ENCODE measurements at places on chromosomes 5 and 9.

DNA sequence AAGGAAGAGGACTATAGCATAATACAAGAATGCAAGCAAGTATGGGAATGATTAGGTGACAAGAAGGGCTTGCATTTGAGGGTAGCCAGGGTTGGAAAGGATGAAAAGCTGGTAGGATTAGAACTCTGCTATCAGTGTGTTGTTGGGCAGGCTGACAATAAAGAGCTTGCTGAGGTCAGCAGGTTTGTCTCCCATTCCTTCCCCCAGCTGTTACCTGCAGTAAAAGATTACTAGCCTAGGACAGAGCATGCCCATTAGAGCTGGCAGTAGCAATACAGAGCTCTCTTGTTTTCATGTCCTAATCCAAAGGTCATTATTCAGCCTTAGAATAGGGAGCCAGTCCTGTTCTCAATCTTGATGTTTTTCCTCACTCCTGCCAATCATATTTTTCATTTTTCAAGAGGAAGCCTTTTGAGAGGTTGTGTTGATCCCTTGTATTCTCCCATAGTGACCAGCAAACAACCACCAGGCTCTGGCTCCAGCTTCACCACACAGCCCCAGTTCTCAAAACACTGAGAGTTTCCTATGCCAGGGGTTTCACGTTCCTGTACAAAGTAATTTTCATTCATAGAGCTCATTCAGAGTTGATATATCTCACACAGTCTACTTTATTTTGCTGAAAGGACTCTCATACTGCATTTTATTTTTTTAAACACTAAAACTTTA, 71.7 kb downstream of the OR2K2 start:
- no peak for DNase-seq

DNA sequence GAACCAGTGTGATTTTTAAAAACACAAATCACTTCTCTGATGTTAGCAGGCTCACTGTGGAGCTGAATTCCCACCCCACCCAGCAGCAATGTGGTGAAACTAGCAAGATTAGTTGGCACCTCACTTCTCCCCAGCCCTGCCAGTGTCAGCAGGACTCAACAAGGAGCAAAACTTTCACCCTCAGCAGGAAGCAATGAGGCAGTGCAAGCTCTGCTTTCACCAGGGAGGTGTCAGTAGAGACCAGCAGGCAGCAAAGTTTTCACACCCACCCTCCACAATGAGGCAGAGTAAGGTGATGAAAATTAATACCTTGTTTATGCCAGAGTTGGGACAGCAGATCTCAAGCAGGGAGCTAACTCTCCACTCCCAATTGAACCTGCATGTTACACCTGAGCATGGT, 565.0 kb downstream of the CETN3 start:
- DNase-seq, result no peak

- DNase-seq, result no peak
Measured at GRCh38 chr5:99191206-99191745, 262.5 kb upstream of the CHD1 start.

- no peak for DNase-seq
Measured at GRCh38 chr5:124952079-124952478, 205.6 kb upstream of the ZNF608 start.

- peak; percentile 79 for DNase-seq
Measured at GRCh38 chr5:39074017-39074814, at the start of gene RICTOR. Gene RICTOR (minus strand): TSS chr5:39074399. CDS start chr5:39074377, 22 bp downstream.

GRCh38 chr5:177500685-177501522, 3.5 kb upstream of the PDLIM7 start:
- peak; percentile 6 for DNase-seq

GRCh38 chr5:67831048-67831447, 384.5 kb upstream of the PIK3R1 start:
- no peak for DNase-seq

GRCh38 chr9:20356403-20357036, 265.8 kb downstream of the MLLT3 start:
- DNase-seq, result peak; percentile 39

DNA sequence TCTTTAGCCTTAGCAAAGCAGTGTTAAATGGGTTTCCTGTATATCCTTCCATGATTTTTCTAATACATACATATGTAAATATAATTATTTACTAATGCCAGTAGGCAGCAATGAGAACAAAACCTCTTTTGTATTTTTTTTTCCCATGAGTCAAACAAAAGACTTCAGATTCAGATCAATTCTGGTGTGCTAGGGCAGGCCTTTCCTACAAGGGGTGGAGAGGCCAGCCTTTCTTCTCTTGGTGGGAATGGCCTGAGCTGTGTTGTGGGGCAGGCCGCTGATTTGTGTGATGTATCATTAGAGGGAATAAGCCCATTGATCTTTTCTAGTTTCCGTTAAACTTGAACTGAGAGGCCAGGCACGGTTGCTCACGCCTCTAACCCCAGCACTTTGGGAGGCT, 115.5 kb upstream of the DMRT1 start:
- no peak for DNase-seq

DNA sequence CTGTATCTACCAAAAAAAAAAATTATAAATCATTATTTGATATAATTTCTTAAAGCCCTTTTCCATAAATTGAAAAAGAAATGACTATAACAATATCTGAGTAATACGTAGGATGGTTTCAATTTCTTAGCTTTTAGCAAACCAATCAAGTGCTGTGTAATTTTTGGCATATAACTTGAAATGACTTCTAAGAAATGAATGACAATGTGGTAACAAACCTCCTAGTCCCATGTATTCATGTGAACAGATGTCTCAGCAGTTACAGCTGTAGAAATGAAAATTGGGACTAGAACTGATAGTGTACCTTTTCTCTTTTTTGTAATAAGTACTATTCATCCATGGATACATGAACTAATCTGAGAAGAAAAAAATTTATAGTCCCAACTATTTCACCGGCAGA, 307.0 kb downstream of the BNC2 start:
- DNase-seq, result no peak

- DNase-seq, result no peak
Measured at GRCh38 chr9:113227436-113227835, 6.1 kb downstream of the SLC31A1 start.

- no peak for DNase-seq
Measured at GRCh38 chr5:3531320-3531986, 64.2 kb upstream of the IRX1 start.

GRCh38 chr5:134503937-134504437, 21.5 kb upstream of the JADE2 start:
- DNase-seq, result no peak

GRCh38 chr9:18474783-18475182, 830 bp downstream of the ADAMTSL1 start:
- no peak for DNase-seq

GRCh38 chr9:136969150-136969549, 8.2 kb upstream of the PTGDS start:
- no peak for DNase-seq

GRCh38 chr5:96668725-96669124, 6.5 kb downstream of the CAST start:
- no peak for DNase-seq

- no peak for DNase-seq
Measured at GRCh38 chr5:157947156-157947555, 88.2 kb upstream of the CLINT1 start.

- DNase-seq, result no peak
Measured at GRCh38 chr5:169367861-169368260, 66.9 kb upstream of the SLIT3 start.

- no peak for DNase-seq
Measured at GRCh38 chr9:89866701-89867100, 261.9 kb downstream of the GADD45G start.

- DNase-seq, result no peak
Measured at GRCh38 chr9:135663451-135663770, 302 bp downstream of the LCN9 start.
